Vagina (tissue), 2 donors: ENCODE measurements at places on chromosomes 3 and 15. TPM values are rescaled to one million over a fixed set of nuclear protein-coding genes. Genes with fewer than 3 reads are reported as not detected.

- DNase-seq, result no peak
Measured at GRCh38 chr15:39837454-39837853, 54.8 kb upstream of the FSIP1 start.

Gene RTP1
- not detected for total RNA-seq

DNA sequence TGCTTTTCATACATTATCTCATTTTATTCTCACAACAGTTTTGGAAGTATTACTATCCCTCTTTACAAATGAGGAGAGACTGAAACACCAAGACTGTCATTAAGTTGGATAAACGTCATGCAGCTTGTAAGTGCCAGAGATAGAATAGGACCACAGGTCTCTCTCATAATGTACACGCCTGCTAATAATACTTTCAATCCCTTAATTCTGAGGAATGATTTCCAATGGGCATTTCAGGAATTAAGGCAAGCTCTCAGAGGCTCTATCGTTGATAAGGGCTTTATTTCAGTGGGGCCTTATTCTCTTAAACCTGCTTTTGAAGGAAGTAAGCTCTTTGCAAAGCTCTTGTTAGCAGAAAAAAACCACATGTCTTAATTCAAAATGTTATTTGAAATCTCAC is 229.1 kb downstream of the NFKBIZ start:
- no peak for DNase-seq

GRCh38 chr3:189142527-189142926 is 29.2 kb upstream of the TPRG1 start:
- DNase-seq, result no peak

DNA sequence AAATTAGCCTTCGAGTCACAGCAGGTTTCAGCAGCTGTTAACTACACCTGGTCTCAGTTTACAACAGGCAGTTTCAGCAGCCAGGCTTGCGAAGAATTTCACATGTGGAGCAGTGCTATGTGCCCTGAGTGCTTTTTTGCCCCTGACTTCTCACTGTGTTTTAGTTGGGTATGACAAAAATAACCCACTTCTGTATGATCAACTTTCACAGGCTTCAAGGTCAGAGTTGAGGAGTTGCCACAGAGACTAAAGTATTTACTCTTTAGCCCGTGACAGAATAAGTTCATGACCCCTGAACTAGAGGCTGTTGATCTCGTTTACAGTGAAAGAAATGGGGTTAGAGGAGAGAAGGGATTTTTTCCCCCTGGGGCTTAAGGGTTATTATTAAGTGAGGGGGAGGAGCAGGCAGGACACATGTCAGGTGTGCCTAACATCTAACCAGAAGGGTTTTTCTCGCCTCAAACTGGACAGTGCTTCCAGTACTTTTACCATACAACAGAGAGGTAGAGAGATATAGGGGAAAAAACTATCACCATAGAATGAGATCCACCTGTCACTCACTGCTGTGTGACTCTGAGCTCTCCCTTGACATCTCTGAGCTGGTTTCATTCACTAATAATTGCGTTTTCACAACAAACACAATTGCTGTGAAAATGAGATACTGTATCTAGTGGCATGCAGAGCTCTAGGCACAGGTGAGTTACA is 14.0 kb upstream of the TOPBP1 start:
- no peak for DNase-seq

- no peak for DNase-seq
Measured at GRCh38 chr3:184712248-184713039, 580 bp upstream of the MAGEF1 start.
